ENCODE measurements at places on chromosomes 16 and 17. TPM values are rescaled to one million over a fixed set of nuclear protein-coding genes. Genes with fewer than 3 reads are reported as not detected.

Gene ABCA8
- 37.0 TPM for polyA plus RNA-seq

DNA sequence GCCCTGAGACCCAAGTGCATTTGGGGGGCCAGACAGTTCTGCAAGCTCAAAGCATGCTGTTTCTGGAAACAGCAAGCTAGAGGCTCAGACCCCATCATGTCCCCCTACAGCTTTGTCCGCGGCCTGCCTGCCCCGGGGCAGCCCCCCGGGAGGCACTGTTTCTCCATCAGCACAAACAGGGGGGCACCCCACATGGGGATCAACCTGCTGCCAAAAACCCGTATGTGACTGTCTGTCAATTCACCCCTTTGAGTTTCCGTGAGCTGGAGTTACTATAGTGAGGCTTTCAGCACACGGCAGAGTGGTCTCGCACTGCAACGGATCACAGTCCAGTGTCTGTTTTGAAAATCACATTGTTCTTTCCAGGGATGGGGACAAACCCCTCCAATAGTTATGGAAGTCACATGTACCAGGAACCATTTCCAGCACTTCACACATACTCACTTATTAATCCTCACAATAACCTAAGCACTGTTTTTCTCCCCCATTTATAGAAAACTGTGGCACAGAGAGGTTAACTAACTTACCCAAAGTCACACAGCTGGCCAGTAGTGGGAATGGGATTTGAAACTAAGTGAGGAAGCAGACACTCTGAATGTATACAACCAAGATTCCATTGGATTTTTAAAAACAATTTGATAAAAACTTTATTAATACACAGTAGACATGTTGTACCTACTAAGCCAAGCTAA lies 269.0 kb downstream of the C16orf95 start:
- no peaks in the 10 kb centered on the region for H3K4me1 ChIP-seq
- no peak overlapping the region for H3K4me3 ChIP-seq
- no peak for DNase-seq
- no peak overlapping the region for H3K27ac ChIP-seq
- no peaks in the 10 kb centered on the region for H3K36me3 ChIP-seq
- H3K27me3 ChIP-seq: peaks cover 6% of the 10 kb centered on the region

- H3K27ac ChIP-seq: no peak overlapping the region
- H3K4me1 ChIP-seq: peaks cover 35% of the 10 kb centered on the region
- no peaks in the 10 kb centered on the region for H3K27me3 ChIP-seq
- no peak for DNase-seq
- H3K36me3 ChIP-seq: no peaks in the 10 kb centered on the region
- no peak overlapping the region for H3K4me3 ChIP-seq
Observed at GRCh38 chr17:14089179-14089578, 19.9 kb downstream of the COX10 start.

DNA sequence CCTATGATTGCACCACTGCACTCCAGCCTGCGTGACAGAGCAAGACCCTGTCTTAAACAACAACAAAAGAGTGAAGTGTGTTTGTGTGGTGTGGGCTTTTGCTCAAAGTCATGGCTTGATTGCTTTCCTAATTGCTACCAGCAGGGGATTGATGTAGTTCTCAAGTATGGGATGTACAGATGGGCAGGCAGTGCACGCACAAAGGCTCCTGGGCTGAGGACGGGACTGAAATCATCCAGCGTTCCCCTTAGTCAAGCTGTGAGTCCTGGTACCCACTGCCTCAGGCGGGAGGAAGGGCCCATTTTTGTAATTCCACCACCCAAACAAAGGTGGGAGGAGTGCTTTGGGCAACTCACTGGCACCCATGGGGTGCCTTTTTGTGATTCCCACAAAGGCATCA lies 47.3 kb downstream of the GDE1 start:
- H3K4me3 ChIP-seq: no peak overlapping the region
- H3K27ac ChIP-seq: no peak overlapping the region
- no peaks in the 10 kb centered on the region for H3K36me3 ChIP-seq
- H3K4me1 ChIP-seq: no peaks in the 10 kb centered on the region
- no peak for DNase-seq
- no peaks in the 10 kb centered on the region for H3K27me3 ChIP-seq

Gene CCDC43
- 34.6 TPM for polyA plus RNA-seq

DNA sequence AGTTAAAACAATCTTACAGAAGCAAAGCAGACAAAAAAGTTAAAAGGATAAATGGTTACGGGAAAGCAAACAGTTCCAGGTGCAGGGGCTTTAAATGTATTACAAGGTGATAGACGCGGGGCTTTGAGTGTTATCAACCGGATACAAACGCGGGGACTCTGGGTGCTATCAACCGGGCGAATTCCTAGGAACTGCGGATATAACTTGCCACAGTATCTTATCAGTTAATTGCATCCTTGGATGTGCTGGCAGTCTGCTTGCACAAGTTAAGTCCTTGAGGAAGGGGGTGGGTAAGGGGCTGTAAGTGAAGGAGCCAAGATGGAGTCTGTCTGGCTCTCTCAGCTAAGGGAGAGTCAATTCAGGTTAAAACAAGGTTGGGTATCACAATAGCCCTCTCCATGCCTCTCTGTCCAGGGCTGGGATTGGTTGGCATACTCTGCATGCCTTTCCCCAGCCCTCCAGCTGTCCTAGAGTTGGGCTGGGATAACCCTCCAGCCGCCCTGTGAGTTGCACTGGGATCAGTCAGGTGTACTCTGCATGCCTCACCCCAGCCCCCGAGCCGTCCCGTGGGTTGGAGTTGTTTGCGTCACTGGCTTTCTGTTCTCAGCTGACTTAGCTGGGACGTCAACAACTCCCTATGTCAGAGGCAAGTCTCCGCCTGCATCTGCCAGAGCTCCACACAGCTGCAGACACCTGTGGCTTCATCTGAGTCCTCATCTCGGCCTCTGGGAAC lies 40.9 kb downstream of the TMEM235 start:
- peaks cover 14% of the 10 kb centered on the region for H3K4me1 ChIP-seq
- peaks cover 21% of the 10 kb centered on the region for H3K27me3 ChIP-seq
- H3K27ac ChIP-seq: no peak overlapping the region
- no peak overlapping the region for H3K4me3 ChIP-seq
- no peaks in the 10 kb centered on the region for H3K36me3 ChIP-seq

Gene CCDC144A
- polyA plus RNA-seq: 1.8 TPM

DNA sequence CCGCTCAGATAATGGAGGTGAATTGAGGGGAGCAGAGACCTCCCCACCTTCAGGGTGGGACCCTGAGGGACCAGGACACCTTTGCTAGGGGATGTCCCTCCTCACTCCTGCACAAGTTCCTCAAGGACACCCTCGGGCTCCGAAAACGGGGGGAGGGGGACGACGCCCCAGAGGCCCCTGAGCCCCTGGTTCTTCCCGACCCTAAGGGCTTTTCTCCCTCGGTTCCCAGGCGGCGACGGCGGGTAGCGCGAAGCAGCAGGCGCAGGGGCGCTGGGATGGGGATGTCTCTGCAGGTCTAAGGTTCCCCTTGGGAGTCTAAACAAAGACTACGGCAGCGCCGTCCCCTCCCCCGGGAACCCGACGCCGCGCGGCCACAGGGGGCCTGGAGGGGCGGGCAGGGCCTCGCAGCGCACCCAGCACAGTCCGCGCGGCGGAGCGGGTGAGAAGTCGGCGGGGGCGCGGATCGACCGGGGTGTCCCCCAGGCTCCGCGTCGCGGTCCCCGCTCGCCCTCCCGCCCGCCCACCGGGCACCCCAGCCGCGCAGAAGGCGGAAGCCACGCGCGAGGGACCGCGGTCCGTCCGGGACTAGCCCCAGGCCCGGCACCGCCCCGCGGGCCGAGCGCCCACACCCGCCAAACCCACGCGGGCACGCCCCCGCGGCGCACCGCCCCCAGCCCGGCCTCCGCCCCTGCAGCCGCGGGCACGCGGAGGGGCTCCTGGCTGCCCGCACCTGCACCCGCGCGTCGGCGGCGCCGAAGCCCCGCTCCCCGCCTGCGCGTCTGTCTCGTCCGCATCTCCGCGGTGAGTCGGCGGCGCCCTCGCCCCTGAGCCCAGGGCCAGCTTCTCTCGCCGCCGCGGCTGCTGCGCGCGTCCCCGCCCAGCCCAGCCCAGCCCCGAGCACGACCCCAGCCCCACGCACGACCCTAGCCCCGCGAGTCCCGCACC lies 36.7 kb upstream of the NDRG4 start:
- peak overlapping the region; percentile 77 for H3K4me3 ChIP-seq
- DNase-seq: peak; percentile 58
- H3K36me3 ChIP-seq: no peaks in the 10 kb centered on the region
- H3K27me3 ChIP-seq: peaks cover 2% of the 10 kb centered on the region
- peak overlapping the region; percentile 85 for H3K27ac ChIP-seq

GRCh38 chr17:12422651-12423050 lies 243.0 kb upstream of the MYOCD start:
- H3K27ac ChIP-seq: no peak overlapping the region
- H3K36me3 ChIP-seq: no peaks in the 10 kb centered on the region
- no peak for DNase-seq
- H3K4me1 ChIP-seq: no peaks in the 10 kb centered on the region
- H3K4me3 ChIP-seq: no peak overlapping the region

GRCh38 chr16:10156099-10156498 lies 26.1 kb downstream of the GRIN2A start:
- H3K4me1 ChIP-seq: no peaks in the 10 kb centered on the region
- DNase-seq: no peak
- no peaks in the 10 kb centered on the region for H3K27me3 ChIP-seq
- H3K27ac ChIP-seq: no peak overlapping the region
- no peak overlapping the region for H3K4me3 ChIP-seq

DNA sequence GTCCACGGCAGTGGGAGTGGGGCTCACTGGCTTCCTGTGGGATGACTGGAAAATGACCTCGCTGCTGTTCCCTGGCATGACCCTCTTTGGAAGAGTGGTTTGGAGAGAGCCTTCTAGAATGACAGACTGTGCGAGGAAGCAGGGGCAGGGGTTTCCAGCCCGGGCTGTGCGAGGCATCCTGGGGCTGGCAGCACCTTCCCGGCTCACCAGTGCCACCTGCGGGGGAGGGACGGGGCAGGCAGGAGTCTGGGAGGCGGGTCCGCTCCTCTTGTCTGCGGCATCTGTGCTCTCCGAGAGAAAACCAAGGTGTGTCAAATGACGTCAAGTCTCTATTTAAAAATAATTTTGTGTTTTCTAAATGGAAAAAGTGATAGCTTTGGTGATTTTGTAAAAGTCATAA lies 7.8 kb upstream of the RNF213 start:
- H3K4me1 ChIP-seq: peaks cover 25% of the 10 kb centered on the region
- H3K36me3 ChIP-seq: no peaks in the 10 kb centered on the region
- H3K27me3 ChIP-seq: no peaks in the 10 kb centered on the region
- H3K27ac ChIP-seq: no peak overlapping the region
- DNase-seq: peak; percentile 76

GRCh38 chr17:2241823-2242222 lies 61.8 kb downstream of the SMG6 start:
- H3K4me1 ChIP-seq: peaks cover 10% of the 10 kb centered on the region
- no peaks in the 10 kb centered on the region for H3K27me3 ChIP-seq
- no peaks in the 10 kb centered on the region for H3K36me3 ChIP-seq
- no peak overlapping the region for H3K4me3 ChIP-seq
